ENCODE measurements at places on chromosomes 2 and 18. TPM values are rescaled to one million over a fixed set of nuclear protein-coding genes. Genes with fewer than 3 reads are reported as not detected.

PNO1 gene
- 13.4 TPM for total RNA-seq

GREB1L gene
- 29.5 TPM for total RNA-seq

- no peak for DNase-seq
Measured at GRCh38 chr18:43662657-43663056, 385.4 kb upstream of the SYT4 start.

DNA sequence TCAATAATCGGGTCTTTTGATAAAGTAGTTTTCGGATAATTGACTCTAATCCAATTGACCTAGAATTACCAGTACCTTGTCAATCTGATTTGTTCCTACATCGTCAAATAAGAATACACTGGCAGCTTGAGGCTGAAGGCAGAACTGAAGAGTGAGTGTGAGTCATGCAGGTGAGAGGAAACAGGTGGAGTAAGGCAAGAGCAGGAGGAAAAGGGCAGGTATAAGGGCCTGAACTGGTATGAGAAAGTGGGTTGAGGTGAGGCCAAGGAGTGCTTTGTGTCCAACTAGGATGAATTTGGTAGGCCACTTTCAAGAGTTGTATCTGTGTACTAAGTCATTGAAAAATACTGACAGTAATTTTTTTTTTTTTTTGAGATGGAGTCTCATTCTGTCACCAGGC, 186.0 kb downstream of the ZNF385B start:
- DNase-seq = no peak

DNA sequence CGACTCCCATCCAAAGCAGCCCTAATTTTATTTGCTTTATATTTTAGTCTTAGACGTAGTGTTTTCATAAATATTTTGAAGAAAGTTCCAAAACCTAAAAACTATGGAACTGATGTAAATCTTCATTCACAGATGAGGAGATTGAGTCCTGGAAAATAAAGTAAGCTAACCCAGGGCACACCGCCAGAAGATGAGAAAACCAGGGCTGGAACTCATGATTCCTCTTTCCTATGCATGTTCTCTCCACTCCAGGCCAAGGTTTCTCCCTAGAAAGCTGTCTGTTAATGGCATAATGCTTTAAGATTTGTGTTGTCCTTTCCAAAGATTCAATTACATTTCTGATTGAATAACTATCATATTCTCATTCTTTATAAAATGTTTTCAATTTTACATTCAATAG, 78.4 kb upstream of the ZC3H15 start:
- no peak for DNase-seq
